ENCODE measurements at places on chromosomes 1 and 21.
A peak's percentile ranks its signal among the peaks of the same experiment; 100 is the strongest.

- no peak for DNase-seq
Measured at GRCh38 chr1:235938709-235939479, 72.2 kb upstream of the LYST start.

GRCh38 chr1:167824163-167824794, 89.7 kb downstream of the ADCY10 start:
- DNase-seq: no peak

DNA sequence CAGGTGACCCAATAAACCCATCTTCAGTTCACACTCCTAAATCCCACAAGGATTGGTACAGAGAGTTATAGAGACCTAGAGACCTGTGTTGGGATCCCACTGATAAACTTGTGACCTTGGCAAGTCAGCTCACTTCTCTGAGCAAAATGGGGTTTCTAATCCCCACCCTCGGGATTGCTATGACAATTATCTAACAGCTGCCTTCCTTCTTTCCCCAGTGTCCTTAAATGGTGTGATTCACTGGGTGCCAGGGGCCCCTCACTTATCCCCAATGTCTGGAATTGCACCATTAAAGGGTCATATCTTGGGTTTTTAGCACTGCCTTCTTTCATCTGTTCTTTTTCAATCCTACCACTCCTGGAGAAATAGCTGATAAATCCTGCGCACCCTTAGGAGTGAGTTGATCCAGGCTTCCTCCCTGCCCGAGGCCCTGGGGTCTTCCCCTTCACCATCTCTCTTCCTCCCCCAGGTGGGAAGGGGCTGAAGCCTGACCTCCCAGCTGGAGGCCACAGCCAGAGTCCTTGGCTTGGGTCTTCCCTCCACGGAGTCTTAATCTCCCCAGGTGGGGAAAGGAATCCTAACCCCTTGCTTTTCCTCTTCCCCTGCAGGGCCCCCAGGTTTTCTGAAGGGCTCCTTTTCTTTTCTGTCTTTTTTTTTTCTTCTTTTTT, 39.7 kb downstream of the LACTBL1 start:
- no peak for DNase-seq

GRCh38 chr21:44350773-44351481, 2.5 kb upstream of the TRPM2 start:
- DNase-seq: no peak

DNA sequence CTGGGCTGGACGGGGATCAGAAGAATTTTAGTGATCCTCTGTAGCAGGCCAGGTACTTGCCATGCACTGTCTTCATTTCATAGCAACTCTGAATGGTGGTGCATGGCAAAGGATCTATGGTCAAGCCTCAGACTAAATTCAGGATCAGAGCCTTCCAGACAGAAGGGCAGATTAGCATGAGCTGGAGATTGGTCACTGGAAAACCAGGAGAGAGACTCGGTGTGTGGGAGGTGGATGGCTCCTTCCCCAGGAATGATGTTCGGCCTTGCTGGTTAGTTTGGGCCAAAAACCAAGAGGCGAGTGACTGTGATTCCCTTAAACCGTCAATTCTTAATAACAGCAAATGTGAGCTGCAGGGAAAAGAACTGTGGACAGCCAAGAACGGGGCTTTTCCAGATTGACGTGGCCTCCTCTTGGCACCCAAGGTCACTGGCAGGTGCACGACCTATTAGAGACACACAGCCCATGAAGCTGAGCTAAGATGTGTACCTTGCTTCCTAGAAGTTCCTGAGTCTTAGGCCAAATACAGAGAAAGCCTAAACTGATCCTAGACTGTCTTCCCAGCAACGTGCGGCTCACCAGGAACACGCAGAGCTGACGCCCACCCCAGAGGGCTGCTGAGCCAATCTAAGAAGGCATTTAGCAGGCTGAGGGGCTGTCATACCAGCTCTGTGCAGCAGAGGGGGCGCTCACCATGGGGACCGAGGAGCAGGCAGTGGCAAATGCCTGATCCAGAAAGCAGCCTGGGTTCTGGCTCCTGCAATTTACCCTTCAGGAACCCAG, 18.5 kb downstream of the ALDH4A1 start:
- peak; percentile 47 for DNase-seq

- DNase-seq: no peak
Measured at GRCh38 chr21:16978309-16978895, 534.4 kb upstream of the CXADR start.

- no peak for DNase-seq
Measured at GRCh38 chr21:35470522-35470921, 421.4 kb upstream of the RUNX1 start.

DNA sequence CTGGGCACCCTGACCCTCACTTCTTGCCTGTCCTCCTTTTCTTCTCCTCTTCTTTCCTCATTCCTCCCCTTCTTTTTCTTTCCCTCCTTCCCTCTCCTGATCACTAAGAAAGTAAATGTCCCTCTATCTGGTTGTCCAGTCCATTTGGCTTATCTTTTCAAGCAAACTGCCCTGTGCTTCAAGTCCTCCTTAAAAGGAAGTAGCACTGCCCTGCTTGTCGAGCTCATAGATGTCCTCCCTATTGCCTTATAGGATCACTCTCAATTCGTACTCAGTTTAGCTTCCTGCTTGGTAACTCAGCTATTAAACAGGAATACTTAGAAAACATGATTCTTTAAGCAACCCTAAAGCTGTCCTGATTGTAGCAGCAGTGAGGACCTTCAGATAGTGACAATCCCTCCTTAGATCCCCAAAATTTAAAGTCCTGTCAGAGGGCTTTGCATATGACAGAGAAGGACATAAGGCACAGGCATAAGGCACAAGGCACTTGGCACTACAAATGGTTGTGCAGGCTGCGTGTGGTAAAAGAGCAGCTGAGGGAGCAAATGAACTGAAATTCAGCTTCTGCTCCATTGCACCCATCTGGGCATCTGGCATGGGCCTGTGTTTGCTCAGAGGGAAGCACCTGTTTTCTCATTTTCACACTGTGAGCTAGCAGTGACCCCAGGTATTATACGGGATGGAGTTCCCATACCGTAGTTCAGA, 26.1 kb upstream of the SLAMF6 start:
- no peak for DNase-seq

- DNase-seq: no peak
Measured at GRCh38 chr21:26920055-26920454, 46.8 kb downstream of the ADAMTS5 start.

- DNase-seq: no peak
Measured at GRCh38 chr1:86779308-86780191, 75.2 kb downstream of the SH3GLB1 start.

DNA sequence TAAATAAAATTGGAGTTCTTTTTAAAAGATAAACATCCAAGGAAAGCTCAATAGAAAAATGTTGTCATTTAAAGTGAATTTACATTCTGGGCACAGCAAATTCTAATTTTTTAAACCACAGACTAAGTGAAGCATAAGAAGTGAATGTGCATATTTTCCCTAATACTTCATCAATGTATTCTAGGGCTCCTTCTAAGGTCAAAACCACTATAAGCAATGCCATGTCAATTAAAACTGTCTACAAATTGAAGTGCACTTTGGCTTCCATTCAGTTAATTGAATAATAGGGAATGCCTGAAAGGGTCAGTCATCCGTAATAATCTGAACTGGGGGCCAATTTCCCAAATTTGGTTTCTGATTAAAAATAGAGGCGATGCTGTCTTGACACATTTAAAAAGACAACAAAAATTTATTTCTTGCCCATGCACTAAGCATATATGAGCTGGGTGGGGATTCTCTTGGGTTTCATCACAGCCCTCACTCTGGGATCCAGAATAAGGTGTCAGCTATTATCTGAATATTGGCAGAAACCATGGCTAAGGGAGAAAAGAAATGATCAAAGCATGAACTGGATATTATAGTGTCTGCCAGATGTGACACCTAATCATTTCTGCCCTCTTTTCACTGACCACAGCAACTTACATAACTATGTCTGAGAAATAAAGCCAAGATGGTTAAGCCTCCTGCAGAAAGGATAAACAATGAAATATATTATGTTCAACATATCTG, 660.6 kb upstream of the B3GALT2 start:
- no peak for DNase-seq

Data from activated naive CD4-positive, alpha-beta T cell (primary cell).